ENCODE measurements at places on chromosomes 16 and 17.

DNA sequence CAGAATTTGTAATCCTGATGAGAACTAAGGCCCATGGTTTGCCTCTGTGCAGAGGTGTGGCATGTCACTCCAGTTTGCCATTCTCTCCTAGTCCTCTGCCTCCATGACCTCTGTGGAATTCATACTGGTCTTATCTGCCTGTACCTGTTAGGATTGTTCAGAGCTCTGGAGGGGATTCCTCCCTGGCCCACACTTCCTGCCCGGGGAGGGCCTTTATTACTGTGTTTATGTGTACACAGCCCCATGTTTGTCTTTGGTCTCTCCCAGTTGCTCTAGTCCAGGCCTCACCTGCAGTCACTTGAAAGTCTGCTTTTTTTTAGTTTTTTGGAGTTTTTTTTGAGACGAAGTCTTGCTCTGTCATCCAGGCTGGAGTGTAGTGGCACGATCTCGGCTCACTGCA, 36.4 kb downstream of the RHBDL3 start:
- DNase-seq, result no peak

DNA sequence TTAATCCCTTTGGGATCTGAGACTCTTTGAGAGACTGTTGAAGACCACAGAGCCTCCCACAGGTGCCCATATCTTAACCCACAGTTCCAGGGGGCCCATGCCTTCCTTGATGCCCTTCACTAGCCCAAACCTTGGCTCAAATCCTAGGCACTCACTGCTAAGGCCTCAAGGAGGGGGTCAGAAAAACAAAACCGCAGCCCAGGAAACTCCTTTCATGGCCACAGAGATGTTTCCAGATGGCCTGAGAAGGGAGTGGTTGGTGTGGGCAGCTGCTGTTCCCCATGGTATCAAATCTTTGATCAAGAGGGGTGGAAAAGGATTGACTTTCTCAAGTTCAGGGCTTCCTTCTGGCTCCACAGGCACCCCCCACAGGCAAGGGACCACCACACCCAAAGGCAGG, 44.7 kb downstream of the CDH1 start:
- DNase-seq, result no peak

DNA sequence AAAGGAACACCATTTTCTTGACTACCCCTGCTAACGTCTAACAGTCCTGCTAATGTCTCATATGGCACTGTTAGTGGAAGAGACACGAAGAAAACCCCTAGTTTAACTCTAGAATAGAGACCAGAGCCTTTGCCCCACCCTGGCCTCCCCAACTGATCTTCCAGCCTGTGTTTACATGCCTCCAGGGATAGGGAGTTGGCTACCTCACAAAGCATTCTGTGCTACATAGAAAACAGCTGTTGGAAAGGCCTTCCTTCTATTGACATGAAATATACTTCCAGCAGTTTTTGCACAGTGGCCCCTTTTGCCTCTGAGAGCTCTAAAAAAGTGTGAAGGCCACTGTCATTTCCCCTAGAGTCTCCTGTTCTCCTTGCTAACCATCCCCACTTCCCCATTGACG, 73.1 kb downstream of the ASIC2 start:
- DNase-seq, result no peak

DNA sequence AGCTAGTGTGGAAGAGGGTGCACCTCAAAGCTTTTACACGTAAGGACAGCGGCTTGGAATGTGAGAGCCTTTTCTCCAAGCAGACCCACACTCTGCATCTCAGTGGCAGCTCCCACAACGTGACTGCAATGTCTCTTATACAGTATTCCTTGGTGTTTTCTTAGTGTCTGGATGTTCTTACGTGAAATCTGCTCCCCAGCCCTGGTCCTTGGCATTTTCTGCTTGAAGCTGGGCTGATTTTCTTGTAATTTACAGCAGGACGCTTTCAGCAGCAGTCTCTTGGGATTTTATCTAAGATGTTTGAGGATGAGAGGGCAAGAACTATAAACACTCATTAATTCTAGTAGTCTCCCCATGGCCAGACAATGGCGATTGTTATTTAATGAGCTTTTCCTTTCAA, 12.1 kb upstream of the POLR3E start:
- no peak for DNase-seq

- DNase-seq, result no peak
These were observed 265.3 kb downstream of the SEC14L1 start for GRCh38 chr17:77405867-77406732.

GRCh38 chr16:20628213-20628612, 52.0 kb upstream of the ACSM2B start:
- DNase-seq, result no peak

GRCh38 chr16:19112099-19112407, 1.7 kb upstream of the ITPRIPL2 start:
- DNase-seq, result no peak

DNA sequence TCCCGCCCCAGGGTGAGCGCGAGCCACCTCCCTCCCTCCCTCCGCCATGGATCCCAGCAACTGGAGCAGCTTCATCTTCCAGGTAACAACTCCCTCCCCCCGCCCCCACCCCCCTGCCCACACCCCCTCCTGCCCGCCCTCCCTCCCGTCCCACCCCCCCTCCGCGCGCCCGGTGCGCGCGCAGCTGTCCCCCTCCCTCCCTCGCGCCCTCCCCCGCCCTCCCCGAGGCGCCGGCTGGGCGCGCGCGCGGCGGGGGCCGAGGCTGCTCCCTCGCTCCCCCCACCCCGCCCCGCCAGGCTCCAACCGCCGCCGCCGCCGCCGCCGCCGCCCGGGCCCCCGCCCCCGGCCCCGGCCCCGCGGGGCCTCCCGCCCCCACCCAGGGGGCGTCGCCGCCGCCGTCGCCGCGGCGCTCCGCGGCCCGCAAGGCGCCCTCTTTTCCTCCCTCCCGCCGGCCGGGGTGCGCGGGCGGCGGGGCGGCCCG, at the start of gene MAZ:
Gene MAZ (plus strand): TSS at position 431 of the 481 bp plus-strand sequence. CDS start 173 bp downstream, outside the sequence.
- DNase-seq, result peak; percentile 94

- DNase-seq, result no peak
These were observed 193.4 kb downstream of the FOXL1 start for GRCh38 chr16:86771506-86772460.

DNA sequence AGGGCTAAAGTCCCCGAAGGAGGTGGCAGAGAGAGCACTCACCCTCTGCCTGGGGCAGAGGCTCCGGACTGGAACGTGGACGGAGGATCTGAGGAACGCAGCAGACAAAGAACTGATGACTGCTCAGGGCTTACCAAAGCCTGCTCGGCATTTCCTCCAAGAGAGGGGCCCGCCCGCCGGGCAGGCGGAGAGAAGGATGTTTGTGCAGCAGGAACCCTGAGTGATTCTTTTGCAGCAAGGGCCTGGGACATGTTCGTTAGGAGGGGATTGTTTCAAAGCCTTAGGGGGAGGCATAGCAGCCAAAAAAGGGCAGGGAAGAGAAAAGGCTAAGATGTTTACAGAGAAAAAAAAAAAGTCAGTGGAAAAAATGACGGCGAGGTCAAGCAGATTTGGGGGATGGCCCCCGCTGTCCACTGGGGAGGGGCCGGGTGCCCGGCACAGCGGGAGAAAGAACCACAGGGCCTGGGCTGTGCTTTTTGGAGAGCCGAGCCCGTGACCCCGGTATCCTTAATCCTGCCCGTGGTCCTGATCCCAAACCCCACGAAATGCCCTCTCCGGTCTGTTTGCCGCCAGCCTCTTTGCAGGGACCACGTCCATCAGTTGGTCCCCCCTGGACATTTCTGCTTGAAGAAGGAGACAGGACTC, 129.3 kb downstream of the NTN1 start:
- DNase-seq, result no peak

- no peak for DNase-seq
These were observed 287.9 kb downstream of the FTO start for GRCh38 chr16:53991754-53992378.
